ENCODE measurements at places on chromosomes 5 and 9.

DNA sequence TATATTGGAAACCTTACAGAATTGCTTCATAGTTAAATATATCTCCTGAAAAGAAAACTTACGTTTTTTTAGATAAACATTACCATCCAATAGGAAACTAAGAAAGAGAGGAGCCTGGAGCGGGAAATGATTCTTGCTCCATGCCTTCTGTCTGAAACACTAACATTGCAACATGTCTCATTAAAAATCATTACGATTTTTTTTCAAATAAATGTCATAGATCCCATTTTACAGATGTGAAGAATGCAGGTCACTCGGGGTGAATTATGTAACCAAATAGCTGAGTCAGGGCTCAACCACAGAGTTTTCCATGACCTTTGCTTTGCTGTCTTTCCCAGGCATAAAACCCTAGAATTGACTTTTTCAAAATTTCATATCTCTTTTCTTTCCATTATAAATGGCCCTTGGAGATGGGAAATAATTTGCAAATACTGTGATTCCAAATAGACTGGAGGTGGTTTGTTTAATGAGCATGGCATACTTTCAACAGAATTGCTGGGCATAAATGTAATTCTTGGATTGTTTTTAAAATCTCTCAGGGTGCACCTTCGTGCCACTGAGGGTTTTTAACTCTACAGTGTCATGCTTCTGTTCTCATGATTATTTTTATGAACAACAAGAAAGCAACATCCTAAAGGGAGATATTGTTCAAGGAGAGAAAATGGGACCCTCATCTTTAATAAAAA is 302.8 kb downstream of the EBF1 start:
- DNase-seq: no peak

DNA sequence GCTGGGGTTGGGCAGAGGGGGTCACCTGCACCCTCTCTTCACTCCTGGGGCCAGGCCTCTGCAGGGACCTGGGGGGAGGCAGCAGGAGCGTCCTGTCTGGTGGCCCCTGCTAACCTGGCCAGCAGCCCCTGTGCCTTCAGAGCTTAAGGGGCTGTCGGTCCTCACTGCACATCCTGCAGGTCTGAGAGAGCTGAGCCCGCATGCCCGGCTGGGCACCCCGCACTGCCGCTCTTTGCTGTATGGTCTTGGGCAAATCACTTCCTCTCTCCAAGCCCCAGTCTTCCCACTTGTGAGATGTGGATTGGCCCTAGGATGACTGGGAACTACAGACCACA is 7.9 kb downstream of the FLT4 start:
- DNase-seq: no peak

DNA sequence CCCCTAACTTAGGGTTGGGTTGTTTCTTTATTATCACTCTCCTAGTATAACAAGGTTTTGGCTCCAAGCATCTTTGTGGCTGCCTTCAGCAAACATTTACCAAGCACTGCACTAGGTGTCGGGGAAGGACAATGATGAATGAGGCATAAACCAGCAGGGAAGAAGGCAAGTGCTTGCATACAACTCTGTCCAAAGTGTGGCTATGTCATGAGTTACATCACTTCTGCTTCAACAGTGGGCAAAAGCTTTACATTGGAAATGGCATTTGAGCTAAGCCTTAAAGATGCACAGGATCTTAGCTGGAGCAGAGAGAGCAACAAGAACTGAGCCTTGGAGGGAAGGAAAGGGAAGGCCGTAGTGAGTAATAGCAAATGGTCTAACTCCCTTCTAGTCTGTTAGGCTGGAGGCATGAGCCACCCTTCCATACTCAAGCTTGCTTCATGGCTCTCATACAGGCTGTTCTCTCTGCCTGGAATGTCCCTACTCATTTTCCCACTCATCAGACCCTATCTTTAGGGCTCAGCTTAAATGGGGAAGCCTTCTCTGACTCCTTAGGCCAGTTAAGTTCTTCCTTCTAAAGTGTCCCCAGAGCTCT is 121.8 kb downstream of the SEMA6A start:
- no peak for DNase-seq

DNA sequence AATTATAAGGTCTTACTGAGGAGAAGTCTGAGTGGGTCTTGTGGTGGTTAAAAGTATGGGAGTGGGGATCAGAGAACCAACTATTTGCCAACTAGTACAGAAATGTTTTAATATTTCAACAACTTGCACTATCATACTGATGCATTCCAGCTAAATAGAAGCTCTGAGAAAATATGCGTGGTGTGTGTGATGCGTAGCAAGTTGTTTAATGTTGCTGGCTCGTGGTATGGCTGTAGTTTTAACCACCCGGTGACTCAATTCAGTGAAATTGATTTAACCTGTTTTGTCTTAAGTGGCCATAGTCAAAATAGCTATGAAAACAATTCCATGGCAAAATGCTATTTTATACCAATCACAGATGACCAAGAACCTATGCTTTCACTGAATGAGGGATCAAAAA is 176.5 kb upstream of the SLC24A2 start:
- DNase-seq: no peak

- DNase-seq: no peak
These were observed 83.6 kb upstream of the TNFSF8 start for GRCh38 chr9:115013998-115014397.

GRCh38 chr5:109939116-109939682 is 249.5 kb downstream of the MAN2A1 start:
- peak; percentile 2 for DNase-seq

DNA sequence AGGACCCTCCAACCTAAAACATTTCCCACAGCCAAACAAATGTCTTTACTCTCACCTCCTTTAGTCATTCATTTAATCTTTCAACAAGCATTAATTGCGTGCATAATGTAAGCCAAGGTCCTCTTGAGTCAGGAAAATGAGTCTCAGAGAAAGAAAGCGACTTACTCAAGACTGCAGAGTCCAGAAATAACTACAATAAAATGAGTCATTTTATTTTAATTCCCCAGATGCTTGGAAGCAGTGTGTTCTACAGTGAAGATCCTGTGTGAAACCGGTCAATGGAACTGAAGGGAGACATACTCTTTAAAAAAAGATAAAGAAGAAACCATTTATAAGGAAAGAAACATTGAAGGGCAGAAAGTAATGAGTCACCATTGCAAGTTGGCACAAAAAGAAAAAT is 513.7 kb downstream of the CDK5RAP2 start:
- DNase-seq: no peak

DNA sequence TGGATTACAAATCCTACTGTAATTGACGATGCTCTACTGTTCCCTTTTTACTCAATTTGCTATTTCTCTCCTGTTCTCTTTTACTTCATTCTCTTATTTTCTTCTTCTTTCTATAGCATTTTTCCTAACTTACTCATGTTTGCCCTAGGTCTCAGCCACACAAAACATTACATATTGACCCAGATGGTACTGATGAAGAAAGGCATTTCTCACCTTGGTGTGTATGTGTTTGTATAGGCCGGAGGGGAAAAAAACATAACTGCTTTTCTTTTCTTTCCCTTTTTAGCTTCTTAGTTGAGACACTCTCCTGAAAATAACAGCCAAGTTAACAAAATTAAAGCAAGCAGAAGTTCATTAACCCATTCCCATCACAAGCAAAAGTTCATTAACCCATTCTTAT is 1019.8 kb upstream of the CDH18 start:
- DNase-seq: no peak

GRCh38 chr5:177309351-177310191 is 2.1 kb downstream of the MXD3 start:
- no peak for DNase-seq

DNA sequence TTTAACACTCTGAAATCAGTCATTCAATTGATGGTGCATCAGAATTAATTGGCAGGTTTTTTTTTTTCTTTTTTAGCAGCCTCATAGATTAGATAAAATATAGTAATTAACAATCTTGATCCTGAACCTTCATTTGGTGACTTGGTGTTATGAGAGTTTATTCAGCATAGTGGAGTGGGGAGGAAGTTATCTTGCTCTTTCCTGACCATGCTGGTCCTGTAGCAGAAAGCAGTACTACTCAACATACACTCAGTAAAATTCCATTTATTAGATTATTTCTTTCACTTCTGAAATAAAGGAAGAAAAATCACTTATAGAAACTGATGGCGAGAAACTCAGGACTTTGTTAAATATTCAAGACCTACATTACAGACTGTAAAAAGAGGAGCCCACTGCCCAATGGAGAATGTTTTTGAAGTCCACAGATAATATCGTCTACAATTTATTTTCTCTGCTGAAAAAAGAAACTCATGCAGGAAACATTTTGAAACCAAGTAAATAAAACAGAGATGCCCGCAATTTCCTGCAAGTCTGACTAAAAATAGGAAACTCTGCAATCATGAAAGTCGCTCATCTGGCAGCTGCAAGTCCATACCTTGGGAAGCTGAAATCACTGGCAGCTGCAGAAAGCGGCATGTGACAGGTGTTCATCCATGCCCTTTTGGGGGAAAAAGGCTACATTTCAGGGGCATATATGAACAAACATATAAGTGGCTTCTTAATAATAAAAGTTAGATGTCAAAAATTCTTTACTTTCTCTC is 233.2 kb upstream of the RFX3 start:
- no peak for DNase-seq

- DNase-seq: no peak
These were observed 79.6 kb downstream of the GHR start for GRCh38 chr5:42502613-42503470.

- DNase-seq: no peak
These were observed 270.1 kb downstream of the ARHGEF28 start for GRCh38 chr5:73896097-73896496.

DNA sequence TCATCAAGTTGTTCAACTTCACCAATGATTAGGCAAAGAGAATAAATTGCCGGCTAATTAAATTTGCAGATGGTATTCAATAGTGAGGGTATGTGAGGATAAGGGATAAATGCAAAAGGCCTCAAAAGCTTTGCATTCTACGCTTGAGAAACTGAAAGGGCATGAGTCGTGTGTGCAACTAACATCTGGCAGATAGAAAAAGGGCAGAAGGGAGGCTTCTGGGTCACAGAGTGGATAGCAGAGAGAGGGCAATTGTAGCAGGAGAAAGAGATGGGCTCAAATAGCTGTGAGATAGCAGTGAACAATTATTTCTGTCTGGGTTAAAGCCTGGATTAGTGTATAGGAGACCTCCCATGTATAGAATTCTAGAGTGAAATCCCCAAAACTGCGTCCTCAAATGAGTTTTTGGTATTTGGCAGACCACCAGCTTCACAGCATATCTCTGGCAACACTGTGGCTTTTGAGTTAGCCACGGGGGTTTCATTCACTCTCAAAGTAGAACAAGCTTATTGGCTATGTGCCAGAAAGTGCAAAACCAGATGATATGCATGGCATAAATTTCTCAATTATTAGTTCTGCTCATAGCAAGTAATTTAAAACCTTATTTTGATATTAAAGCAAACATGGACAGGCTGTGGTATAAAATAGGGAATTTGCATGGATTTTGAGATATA is 586.3 kb downstream of the BRINP1 start:
- DNase-seq: no peak

DNA sequence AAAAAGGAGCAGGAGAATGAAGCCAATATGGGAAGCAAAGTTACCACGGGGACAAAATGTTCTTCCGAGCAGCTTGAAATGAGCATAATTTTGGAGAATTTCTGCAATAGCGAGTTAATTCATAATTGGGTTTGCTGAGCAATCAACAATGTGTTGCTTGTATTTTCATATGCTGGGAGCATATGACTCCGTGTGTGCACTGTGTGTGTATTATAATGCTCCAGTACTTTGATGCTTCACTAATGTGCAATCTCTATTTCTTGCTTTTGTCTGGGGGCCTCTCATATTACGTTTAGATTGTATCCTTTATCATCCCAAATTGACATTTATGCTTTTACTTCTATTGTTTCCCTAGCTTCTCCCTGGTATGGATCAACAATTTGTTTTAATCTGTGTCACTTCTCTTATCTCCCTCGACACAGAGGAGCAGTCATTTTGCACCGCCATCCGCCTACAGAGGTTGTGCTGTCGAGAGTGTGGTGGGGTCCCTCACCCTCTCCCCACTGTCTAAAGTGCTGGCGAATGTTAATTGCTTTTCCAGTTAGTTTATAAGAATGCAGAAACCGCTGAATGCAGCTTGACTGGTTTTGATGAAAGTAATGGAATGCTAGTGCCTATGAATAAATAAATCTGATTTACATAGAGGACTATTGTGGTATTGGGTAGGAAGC is 372.5 kb upstream of the WWC1 start:
- no peak for DNase-seq

DNA sequence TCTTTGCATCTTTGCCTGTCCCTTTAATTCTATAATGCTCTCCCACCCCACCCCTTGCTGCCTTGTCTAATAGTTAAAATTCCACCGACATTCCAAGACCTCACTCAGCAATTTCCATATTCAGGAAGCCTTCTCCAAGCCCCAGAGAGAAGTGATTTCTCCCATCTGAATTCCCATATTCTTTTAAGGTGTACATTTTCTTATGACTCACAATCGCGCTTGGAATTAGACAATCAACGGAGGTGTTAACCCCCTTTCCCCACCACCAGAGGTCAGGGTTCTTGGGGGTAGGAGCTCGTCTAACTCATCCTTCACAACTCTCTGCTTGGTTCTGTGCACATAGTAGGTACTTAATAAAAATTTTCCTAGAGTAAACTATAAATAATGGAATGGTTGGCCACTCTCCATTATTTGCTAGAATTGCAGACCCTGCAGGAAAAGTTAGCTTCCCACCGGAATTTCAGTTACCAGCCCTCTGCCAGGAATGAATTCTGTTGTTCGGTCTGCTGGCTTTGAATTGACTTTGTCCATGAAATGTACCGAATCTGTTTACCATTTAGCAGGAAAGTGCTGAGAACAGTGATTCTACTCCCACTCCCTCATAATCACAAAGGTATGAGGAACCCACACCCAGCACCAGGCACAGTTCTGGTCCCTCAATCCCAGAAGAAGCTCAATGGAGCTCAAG is 5.0 kb downstream of the KCNIP1 start:
- DNase-seq: no peak

- DNase-seq: no peak
These were observed 674 bp downstream of the LHFPL2 start for GRCh38 chr5:78647838-78648358.

DNA sequence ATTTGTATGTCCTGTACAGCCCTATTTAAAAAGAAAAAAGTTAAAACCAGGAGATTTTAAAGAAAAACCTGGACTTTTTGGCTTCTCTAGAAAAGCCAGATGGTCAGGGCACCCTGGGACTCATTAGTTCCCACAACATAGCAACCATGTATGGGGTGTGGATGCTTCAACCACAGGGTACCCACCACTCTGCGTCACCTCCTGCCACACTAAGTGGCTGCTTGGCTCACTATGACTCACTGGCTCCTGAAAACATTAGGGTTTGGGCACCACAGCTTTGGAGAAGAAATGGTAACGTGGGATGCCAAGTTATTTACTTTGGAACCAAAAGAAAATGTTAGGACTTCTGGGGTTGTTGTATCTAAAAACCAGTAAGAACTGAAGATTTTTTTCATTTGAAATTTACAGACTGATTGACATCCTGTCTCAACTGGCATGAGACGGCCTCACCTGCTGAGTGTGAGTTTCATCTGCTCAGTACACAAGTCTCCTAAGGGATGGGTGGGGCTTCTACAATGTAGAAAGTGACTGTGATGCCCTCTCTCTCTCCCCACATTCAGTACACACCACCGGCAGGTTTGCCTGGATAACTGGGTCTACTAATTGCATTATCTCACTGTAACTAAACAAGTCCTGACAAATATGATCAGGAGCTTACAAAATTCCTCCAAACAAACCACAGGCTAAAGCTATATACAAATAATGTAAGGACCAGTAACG is 103.9 kb downstream of the ESM1 start:
- DNase-seq: no peak

- no peak for DNase-seq
These were observed 28.8 kb downstream of the MYO10 start for GRCh38 chr5:16907270-16907669.
